ENCODE measurements at places on chromosomes 13 and 19. TPM values are rescaled to one million over a fixed set of nuclear protein-coding genes. Genes with fewer than 3 reads are reported as not detected.

ZNF470 gene
- 5.1 TPM for total RNA-seq

GRCh38 chr13:109148243-109148642, 518.8 kb downstream of the MYO16 start:
- H3K36me3 ChIP-seq = no peaks in the 10 kb centered on the region
- H3K4me1 ChIP-seq = no peaks in the 10 kb centered on the region
- no peak overlapping the region for H3K27ac ChIP-seq
- H3K4me3 ChIP-seq = no peak overlapping the region
- no peak for DNase-seq

DNA sequence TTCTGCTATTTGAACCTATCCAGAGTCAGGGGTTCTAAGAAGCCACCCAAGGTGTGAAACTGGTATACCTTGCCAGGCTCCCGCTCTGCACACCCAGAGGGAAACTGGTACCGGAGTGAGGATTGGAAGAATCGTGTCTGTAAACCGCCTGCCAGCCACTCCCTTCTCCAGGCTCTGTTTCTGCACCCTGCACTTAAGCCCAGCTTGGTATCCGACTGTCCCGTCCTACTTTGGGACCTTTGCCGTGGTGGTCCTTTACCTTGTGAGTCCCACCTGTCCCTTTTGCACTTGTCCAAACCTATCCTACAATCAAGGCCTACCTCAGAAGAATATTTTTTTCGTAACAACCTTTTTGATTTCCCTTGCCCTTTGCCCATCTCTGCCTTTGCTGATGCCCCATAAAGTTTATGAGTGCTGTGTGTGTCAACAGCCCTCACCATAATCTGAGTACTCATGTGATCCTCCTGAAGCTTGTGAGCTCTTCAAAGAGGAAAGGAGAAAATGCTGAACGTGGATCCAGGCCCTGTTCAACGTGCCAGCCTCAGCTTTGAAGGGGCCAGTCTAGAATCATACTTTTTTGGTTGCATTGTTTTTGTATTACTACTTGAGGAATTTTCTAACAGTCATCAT, 44.7 kb downstream of the GARRE1 start:
- no peak for DNase-seq
- no peak overlapping the region for H3K4me3 ChIP-seq
- H3K27me3 ChIP-seq = no peaks in the 10 kb centered on the region
- H3K4me1 ChIP-seq = no peaks in the 10 kb centered on the region

GRCh38 chr13:59801107-59801880, 362.4 kb downstream of the DIAPH3 start:
- H3K4me1 ChIP-seq = no peaks in the 10 kb centered on the region
- no peak overlapping the region for H3K27ac ChIP-seq
- H3K36me3 ChIP-seq = no peaks in the 10 kb centered on the region
- no peaks in the 10 kb centered on the region for H3K27me3 ChIP-seq

DNA sequence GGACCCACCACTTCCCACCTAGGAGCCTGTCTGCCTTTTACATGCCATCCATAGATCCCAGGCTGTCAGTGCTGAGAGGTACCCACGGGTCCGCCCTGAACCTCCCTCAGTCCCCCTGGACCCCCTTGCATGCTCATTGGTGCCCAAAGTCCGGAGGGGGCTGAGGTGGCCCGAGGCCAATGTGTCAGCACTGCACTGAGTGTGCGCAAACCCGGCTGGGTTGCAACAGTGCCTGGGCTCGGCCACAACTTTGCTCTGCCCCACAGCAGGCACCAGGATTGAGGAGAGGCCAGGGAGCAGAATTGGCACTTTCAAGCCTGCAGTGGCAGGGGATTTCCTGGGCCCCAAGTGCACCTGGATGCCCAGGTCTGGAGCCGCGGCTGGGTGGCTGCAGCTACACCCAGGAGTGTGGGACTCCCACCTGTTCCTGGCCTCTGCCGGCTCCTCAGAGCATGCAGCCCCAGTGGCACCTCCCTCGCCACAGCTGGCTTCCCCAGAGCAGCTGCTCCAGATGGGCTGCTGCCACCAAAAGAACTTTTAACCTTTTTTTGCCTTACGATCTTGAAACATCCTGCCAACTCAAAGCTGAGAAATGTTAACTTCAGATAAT, 837.0 kb downstream of the SLITRK6 start:
- no peak overlapping the region for H3K27ac ChIP-seq
- no peaks in the 10 kb centered on the region for H3K4me1 ChIP-seq
- no peak for DNase-seq
- no peaks in the 10 kb centered on the region for H3K36me3 ChIP-seq

DNA sequence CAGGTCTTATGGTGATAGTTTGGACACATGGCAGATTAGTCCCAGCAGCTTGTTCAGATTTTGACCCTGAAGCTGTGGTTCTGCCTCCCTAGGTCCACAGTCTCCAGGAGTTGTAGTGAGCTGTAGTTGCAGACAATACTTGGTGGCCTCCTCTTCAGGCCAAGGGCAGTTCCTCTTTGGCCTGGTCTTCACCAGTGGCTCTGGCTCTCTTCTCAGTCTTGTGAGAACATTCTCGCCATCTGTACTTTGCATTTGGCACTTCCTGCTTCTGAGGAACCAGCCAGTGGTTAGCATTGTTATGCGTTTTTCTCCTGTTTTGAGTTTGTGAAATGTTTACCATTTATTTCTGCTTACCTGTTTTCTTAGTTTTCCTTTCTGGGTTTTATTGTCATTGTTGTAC, 40.7 kb downstream of the PCCA start:
- no peak overlapping the region for H3K4me3 ChIP-seq
- H3K36me3 ChIP-seq = no peaks in the 10 kb centered on the region
- H3K27me3 ChIP-seq = no peaks in the 10 kb centered on the region
- no peak for DNase-seq

- no peak overlapping the region for H3K27ac ChIP-seq
- no peaks in the 10 kb centered on the region for H3K27me3 ChIP-seq
- no peak overlapping the region for H3K4me3 ChIP-seq
- H3K4me1 ChIP-seq = no peaks in the 10 kb centered on the region
- no peaks in the 10 kb centered on the region for H3K36me3 ChIP-seq
- DNase-seq = no peak
Measured at GRCh38 chr19:5017235-5017634, 48.3 kb downstream of the KDM4B start.

GRCh38 chr19:51091895-51092873, 9.5 kb upstream of the KLK14 start:
- H3K36me3 ChIP-seq = no peaks in the 10 kb centered on the region
- DNase-seq = no peak
- no peaks in the 10 kb centered on the region for H3K27me3 ChIP-seq
- H3K4me1 ChIP-seq = no peaks in the 10 kb centered on the region
- no peak overlapping the region for H3K27ac ChIP-seq
- H3K4me3 ChIP-seq = no peak overlapping the region

DNA sequence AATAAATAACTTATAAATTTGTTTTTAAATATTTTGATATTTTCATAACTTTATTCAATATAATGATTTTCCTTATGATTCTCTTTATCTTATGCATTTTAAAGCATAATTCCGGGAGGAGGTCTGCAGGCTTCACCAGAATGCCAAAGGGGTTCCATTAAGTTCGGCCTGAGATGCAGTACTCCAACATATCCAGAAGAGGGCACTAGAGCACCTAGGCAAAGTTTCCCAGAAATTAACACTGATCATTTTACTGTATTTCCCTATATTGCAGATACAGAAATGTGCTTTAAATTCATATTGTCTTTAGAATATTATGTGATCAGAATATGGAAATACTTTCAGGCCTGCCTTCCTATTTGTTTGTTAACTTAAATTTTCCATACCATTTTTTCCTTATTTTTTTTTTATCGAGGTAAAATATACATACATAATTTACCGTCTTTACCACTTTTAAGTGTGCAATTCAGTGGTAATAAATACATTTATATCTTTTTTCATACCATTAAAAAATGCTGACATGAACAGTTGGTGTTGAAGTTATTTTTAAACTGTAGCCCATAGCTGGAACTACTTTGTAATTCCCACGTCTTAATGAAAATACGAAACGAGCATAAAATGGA, 58.9 kb upstream of the TM9SF2 start:
- H3K4me1 ChIP-seq = no peaks in the 10 kb centered on the region
- no peak overlapping the region for H3K4me3 ChIP-seq
- H3K27me3 ChIP-seq = no peaks in the 10 kb centered on the region
- DNase-seq = no peak

SRRM5 gene
- 0.44 TPM for total RNA-seq

ZBTB45 gene
- total RNA-seq = 14.4 TPM

ALOX5AP gene
- total RNA-seq = 25.3 TPM

SIAH3 gene
- not detected for total RNA-seq

GRCh38 chr13:99268822-99269221, 10.6 kb upstream of the GPR18 start:
- no peaks in the 10 kb centered on the region for H3K36me3 ChIP-seq
- H3K4me1 ChIP-seq = peaks cover 14% of the 10 kb centered on the region
- H3K27ac ChIP-seq = no peak overlapping the region
- no peak for DNase-seq
- no peaks in the 10 kb centered on the region for H3K27me3 ChIP-seq

C19orf73 gene
- total RNA-seq = 7.8 TPM

GRCh38 chr13:50720861-50721671, 122.4 kb downstream of the DLEU7 start:
- no peaks in the 10 kb centered on the region for H3K27me3 ChIP-seq
- H3K4me3 ChIP-seq = no peak overlapping the region
- no peak overlapping the region for H3K27ac ChIP-seq
- no peak for DNase-seq

- no peaks in the 10 kb centered on the region for H3K36me3 ChIP-seq
- DNase-seq = peak; percentile 44
- peaks cover 5% of the 10 kb centered on the region for H3K4me1 ChIP-seq
- H3K27me3 ChIP-seq = no peaks in the 10 kb centered on the region
Measured at GRCh38 chr19:55206664-55207500, 2.4 kb downstream of the PTPRH start.

KRTDAP gene
- total RNA-seq = not detected

DNA sequence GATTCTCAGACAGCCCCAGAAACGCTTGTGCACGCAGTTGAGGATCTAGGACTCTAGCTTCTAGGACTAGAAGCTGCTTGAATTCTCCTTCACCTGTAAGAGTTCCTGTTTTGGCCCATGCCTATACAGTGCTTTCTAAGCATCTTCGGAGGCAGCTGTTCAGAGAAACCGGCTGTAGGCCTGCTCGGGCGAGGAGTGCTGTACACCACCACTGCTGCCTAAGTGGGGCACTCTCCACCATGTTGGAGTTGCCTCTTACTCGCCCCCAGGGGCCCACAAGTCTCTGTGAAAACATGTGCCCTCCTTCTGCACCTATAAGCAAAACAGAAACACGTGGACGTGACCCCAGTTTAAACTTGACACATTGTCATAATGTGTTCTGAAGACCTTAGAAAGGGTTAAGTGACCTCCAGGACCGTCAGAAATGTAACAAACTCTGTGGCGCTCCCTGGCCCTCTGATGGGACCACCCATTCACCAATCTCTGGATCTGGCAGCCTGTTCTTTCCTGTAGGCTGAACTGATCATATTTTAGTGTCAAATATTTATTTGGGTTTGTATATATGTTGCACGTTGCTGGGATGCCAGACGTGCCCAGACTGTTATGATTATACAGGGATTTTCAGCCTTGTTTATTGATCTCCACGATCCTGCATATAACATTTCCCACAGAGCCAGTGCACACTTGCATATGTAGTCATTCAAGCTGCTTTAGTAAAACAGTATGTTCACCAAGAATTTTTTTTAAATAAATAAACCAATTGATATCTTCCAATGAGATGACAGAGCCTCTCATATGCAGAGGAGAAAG, 60.8 kb downstream of the C13orf42 start:
- H3K4me1 ChIP-seq = no peaks in the 10 kb centered on the region
- H3K4me3 ChIP-seq = no peak overlapping the region
- no peak overlapping the region for H3K27ac ChIP-seq
- no peak for DNase-seq

- H3K27ac ChIP-seq = no peak overlapping the region
- H3K4me3 ChIP-seq = no peak overlapping the region
- H3K27me3 ChIP-seq = no peaks in the 10 kb centered on the region
- DNase-seq = no peak
Measured at GRCh38 chr19:3890591-3890990, 10.1 kb downstream of the ATCAY start.

SOX1 gene
- not detected for total RNA-seq

COX6B1 gene
- total RNA-seq = 293 TPM

ZNF575 gene
- total RNA-seq = not detected

- H3K36me3 ChIP-seq = no peaks in the 10 kb centered on the region
- H3K27ac ChIP-seq = peak overlapping the region; percentile 73
- H3K4me1 ChIP-seq = peaks cover 8% of the 10 kb centered on the region
- H3K27me3 ChIP-seq = no peaks in the 10 kb centered on the region
Measured at GRCh38 chr13:45206340-45206739, 5.5 kb upstream of the KCTD4 start.

TEX29 gene
- not detected for total RNA-seq

- no peak overlapping the region for H3K4me3 ChIP-seq
- no peaks in the 10 kb centered on the region for H3K27me3 ChIP-seq
- DNase-seq = no peak
- no peaks in the 10 kb centered on the region for H3K4me1 ChIP-seq
Measured at GRCh38 chr13:21218351-21219035, 42.0 kb downstream of the MRPL57 start.

DNA sequence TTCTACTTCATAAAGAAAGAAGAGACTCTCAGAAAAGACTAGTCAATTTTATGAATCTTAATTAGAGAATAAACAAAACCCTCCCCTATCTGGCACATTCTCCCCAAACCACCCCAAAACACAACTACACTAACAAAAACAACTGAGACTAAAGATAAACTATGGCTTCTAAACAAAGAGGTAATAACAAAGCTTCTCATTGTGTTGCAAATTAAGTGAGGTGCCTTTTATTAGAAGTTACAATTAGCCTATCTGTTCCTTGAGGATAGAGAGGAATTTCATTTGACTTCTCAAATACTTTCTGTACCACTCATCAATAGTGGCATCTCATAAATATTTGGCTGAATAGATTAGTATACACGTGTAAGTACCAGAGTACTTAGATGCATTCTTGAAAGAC, 1196.2 kb downstream of the PCDH9 start:
- H3K4me1 ChIP-seq = no peaks in the 10 kb centered on the region
- H3K27me3 ChIP-seq = no peaks in the 10 kb centered on the region
- H3K4me3 ChIP-seq = no peak overlapping the region
- H3K27ac ChIP-seq = no peak overlapping the region
- DNase-seq = no peak
- no peaks in the 10 kb centered on the region for H3K36me3 ChIP-seq
